Left forelimb (tissue), 1 donor: ENCODE measurements at places on chromosomes 6 and 20.

DNA sequence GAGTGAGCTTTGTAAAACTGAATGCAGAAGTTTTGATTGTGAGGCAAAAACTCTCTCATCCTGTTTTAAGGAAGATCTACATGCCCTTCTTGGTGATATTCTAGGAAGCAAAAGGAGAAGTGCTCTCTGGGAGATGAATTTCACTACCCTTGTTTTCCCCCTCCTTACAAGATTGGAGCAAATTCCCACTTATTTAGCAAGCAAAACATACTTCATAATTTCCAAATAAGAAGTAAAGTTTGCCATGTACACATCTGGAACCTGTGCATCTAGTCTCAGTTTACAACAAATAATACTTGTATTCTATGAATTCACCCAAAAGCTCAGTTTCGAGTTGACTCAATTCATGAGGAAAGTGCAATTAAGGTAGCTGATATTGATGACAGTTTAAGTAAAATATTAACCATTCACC is 27.6 kb upstream of the IFNGR1 start:
- no peak for DNase-seq

GRCh38 chr6:100658486-100658885 is 193.8 kb upstream of the SIM1 start:
- DNase-seq = no peak

- DNase-seq = no peak
Observed at GRCh38 chr20:63337786-63338420, 23.2 kb downstream of the CHRNA4 start.

GRCh38 chr6:4459996-4460395 is 316.2 kb upstream of the CDYL start:
- no peak for DNase-seq

- no peak for DNase-seq
Observed at GRCh38 chr20:9389346-9389745, 125.0 kb upstream of the LAMP5 start.

GRCh38 chr20:64153861-64154589 is 10.2 kb upstream of the MYT1 start:
- DNase-seq = no peak

GRCh38 chr6:161836643-161837448 is 563.0 kb upstream of the AGPAT4 start:
- DNase-seq = no peak

DNA sequence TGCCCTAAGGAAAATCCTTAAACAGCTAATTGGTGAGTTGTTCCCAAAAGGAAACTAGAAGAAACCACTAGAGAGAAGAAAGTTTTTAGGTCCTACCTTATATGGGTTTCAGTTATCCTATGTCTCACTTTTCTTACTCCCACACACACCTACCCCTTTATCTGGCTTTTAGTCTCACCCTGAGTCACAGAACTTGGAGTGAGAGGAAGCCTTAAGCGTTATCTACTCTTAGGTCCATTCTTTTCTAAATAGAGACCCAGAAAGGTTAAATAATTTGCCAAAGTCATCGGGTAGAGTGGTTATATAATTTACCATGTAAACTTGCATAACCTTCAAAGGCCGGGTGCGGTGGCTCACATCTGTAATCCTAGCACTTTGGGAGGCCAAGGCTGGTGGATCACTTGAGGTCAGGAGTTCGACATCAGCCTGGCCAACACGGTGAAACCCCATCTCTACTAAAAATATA is 4.3 kb upstream of the RPP21 start:
- no peak for DNase-seq

- no peak for DNase-seq
Observed at GRCh38 chr20:271069-271468, 13.5 kb downstream of the DEFB132 start.

- DNase-seq = no peak
Observed at GRCh38 chr6:20192625-20193024, 19.6 kb downstream of the MBOAT1 start.

DNA sequence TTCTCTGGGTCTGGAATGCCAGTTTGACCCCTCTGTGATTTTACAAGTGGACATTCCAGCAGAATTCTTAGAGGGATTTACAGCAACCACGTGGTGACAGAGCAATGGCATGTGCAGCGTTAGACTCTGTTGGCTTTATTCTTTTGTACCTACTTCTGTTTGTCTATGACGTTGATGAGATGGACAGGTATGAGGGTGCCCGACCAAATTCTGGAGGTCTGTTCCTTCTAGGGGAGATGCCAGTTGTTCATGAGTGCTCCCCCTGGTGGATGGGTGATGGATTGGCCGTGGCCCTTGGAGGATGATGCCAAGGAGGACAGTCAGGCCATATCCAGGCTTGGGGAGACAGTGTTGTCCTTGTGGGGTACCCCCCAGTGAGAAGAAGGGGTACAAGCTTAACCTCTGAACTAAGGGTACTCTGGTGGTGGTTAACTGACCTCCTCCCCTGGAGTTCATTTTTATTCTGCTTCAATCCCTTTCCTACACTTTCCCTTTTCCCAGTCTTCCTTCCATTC is 198.6 kb downstream of the DTNBP1 start:
- no peak for DNase-seq

DNA sequence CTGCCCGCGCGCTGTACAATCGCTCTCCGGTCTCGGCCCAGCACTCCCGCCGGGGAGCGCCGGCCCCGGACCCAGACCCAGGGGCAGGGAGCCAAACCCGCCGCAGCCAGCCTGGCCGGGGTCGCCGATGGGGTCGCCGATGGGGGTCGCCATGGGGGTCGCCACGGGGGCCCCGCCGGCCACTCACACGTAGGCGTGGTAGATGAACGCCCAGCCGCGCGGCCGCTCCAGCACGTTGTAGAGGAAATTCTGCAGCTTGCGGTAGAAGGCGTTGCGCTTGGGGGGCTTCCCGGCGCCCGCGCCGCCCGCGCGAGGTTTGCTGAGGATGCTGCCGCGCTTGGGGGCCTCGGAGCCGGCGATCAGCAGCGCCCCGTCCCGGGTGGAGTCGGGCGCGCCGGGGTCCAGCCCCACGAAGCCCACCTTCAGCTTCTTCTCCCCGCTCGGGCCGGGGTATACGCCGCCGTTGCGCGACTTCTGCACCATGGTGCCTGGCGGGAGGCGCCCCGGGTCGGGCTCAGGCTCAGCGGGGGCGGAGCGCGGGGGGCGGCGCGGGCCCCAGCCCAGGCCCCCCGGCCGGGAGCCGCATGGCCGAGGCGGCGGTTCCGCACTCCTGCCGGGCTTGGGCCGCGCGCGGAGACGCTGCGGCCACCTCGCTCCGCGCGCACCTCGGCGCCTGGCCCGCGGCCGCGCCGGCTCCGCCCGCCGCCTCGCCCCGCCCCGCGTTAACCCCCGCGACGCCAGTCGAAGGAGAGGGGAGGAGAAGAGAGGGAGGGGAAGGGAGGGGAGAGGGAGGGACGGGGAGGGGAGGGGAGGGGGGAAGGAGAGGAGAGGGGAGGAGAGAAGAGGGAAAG is at the start of gene KCNQ2:
Gene KCNQ2, minus strand, starts transcription at position 675 of the 851 bp plus-strand sequence. Its CDS starts 192 bp downstream, at position 483.
- DNase-seq = no peak
